ENCODE measurements at places on chromosomes 4 and X.
A peak's percentile ranks its signal among the peaks of the same experiment; 100 is the strongest.

GRCh38 chrX:13428053-13428786 lies 108.4 kb upstream of the ATXN3L start:
- no peak for DNase-seq

DNA sequence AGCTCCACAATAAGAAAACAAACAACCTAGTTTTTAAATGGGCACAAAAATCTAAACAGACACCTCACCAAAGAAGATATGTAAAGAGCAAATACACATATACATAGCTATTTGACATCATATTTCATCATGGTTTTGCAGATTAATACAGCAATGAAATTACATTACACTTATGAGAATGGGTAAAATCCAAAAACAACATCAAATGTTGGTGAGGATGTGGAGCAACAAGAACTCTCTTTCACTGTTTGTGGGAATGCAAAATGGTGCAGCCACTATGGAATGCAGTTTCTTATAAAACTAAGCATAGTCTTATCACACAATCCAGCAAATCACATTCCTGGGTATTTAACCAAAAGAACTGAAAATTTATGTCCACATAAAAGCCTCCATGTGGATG lies 25.0 kb downstream of the TLR6 start:
- no peak for DNase-seq

DNA sequence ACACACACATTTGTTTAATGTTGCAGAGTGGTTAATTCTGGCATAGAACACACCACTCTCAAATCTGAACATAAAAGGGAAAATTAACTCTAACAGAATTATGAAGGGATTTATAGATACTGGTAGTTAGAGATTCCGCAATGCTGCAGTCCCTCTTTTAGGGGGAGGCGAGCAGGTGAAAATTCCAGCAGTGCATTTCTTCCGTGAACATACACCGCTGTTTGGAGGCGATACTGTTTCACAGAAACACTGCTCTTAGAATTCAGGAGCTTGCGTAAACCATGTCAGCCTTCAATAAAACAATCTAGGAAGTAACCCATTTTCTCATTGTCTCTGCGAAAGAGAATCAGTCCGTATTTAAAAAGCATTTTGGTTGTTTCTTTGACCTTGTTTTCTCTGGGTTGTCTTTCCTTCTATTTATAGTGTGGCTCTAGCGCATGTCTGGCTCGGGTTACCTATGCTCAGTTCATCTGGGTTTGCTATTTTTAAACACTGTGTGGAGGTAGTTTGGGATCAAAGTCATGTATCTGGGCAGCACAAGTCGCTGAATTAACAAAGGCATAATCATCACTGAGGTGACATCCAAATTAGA lies 90.4 kb downstream of the GPAT3 start:
- no peak for DNase-seq

- no peak for DNase-seq
Measured at GRCh38 chr4:129823105-129823504, 727.2 kb downstream of the C4orf33 start.

DNA sequence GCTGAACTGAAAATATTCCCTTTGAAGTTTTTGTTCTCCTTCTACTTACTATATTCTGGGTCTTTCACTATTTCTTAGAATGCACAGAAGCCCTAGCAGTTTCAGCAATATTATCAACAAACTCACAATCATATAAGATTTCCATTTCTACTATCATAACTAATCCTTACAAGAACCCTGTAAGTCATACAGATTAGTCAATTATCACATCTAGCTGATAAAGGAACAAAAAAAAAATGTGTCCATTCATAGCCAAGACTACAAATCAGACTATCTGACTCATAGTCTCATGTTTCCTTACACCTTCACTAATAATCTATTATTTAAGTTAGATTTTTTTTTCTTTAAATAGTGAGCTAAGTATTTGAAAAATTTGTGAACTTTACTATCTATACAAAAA lies 72.5 kb downstream of the LRBA start:
- DNase-seq = no peak

GRCh38 chr4:38902221-38902620 lies 34.6 kb downstream of the FAM114A1 start:
- no peak for DNase-seq

DNA sequence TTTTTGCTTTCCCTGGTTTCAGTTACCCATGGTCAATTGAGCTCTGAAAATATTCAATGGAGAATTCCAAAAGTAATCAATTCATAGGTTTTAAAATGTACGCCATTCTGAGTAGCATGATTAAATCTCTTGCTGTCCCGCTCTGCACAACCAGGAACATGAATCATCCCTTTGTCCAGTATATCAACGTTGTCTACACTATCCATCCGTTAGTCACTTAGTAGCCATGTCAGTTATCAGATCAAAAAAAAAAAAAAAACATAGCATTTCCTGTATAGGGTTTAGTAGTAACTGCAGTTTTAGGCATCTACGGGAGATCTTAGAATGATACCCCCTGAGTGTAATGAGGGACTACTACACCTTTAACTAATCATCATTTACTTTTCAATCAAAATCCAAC lies 15.1 kb downstream of the LAMP2 start:
- no peak for DNase-seq

DNA sequence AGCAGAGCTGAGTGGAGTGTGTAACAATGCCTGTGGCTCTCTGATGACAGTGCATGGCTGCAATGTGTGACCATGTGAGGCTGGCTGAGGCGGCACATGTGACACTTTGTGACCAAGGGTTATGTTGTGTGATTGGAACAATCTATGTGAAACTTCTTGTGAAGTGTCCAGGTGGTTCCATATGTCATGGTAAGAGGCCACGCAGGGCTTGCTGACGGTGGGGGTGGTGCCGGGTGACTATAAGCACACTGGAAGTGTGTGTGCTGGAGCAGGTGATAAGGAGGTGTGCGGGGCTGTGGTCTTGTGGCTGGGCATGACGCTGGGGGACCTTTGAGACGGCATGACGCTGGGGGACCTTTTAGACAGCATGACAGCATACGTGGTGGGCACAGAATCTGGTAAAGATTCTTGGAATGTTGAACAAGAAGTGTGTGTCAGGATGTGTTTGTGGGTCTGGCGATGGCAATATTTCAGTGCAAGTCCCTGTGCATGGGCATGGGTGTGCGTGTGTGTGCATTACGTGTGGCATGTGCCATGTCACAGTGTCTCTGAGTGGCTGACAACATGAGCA lies 7.4 kb upstream of the HDAC6 start:
- no peak for DNase-seq

- DNase-seq = no peak
Measured at GRCh38 chr4:55830716-55831115, 11.1 kb downstream of the EXOC1L start.

GRCh38 chr4:158649111-158649680 lies 22.5 kb downstream of the C4orf46 start:
- DNase-seq = no peak

DNA sequence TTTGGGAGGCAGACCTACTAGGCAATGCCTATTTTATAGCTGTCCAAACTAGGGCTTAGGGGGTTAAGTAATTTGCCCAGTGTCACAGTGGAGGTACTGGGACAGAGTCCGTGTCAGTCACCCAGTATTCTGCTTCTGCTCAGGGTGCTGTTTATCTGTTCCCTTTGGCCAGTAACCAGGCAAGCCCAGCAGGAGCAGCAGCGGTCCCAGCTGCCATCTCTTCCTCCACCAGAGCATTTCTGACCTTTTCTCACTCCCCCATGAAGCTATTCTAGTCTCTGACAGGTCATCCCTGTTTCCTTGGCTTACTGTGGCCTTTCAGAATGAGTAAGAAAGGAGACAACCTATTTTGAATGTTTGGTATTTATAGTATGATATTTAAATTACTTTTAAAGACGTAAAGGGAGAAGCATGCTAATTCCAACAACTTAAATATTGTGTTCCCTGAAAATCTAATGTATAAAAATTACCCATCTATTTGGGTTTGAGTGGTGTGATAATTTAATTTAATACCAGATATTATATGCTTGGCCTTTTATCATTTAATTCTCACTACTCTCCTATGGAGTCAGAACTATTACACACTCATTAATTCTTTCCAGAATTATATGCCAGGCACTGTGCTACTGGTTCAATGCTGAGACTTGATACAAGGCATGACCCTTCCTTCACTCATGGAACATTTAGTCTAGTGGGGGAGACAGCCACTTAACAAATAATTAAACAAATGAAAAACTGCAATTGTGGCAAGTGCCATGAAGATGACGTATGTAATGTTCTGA lies 60.6 kb downstream of the RPS6KA3 start:
- DNase-seq = no peak

- DNase-seq = no peak
Measured at GRCh38 chr4:53709693-53710092, 118.4 kb upstream of the LNX1 start.

- DNase-seq = no peak
Measured at GRCh38 chr4:8073206-8073863, 85.3 kb downstream of the ABLIM2 start.

DNA sequence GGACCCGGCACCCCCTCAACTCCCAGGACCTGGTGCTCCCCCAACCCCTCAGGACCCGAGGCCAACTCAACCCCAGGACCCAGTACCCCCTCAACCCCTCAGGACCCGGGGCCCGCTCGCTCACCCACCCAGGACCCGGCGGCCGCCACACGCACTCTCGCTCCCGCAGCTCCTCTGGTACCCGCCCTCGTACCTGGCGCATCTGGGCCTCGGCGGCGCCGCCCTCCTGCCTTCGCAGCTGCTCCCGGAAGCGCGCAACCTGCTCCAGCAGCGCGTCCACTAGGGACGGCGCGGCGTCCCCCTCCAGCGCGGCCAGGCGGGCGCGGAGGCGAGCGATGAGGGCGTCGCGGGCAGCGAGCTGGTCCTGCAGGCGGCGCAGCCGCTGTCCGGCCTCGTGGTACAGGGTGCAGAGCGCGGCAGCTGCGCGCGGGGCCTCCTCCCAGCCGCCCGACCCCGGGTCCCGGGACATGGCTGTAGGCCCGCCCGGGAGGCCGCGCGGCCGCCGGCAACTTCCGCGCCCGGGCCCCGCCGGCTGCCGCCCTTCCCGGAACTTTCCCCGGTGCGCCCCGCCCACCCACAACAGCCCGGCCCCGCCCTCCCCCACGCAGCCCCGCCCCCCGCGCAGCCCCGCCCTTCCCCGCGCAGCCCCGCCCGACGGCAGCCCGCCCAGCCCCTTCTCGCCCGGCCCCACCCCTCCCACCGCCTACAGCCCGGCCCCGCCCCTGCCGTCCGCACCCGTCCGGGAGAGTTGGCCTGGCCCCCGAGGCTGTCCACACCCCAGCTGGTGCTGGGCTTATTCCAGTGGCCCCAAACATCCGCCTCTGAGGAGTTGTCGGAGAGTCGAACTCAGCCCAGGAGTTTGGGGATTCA lies at the start of gene TNIP2:
TNIP2 (minus strand) TSS at position 516 of the 870 bp plus-strand sequence; CDS start at position 469, 47 bp downstream.
- peak; percentile 64 for DNase-seq

DNA sequence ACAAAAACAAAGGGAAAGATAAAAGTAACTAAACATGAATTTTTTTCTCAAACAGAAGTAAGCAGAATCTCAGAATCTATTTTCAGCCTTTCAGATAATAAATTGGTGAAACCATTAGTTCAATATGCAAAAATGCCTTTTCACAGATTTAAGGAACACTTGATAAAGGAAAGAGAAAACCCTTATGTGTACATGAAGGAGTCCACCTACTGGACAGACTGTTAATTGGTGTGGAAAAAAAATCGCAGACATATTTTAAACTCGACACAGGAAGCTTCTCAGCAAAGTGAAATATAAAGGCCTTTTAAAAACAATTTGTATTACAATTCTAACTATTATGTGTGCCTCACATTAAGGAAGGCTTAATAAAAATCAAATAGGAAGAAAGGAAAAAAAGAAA lies 22.3 kb downstream of the COX7B2 start:
- DNase-seq = no peak

DNA sequence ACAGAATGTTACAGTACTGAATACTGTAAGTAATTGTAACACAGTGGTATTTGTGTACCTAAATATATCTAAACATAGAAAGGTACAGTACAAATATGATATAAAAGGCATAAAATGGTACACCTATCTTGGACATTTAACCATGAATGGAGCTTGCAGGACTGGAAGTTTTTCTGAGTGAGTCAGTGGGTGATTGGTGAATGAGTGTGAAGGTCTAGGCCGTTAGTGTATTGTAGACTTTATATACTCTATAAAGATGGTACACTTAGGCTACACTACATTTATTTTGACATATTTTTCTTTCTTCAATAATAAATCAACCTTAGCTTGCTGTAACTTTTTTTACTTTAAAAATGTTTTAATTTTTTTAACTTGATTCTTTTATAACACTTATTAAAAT lies 422.5 kb upstream of the FSTL5 start:
- DNase-seq = no peak

- DNase-seq = no peak
Measured at GRCh38 chr4:55038176-55038890, 87.1 kb downstream of the KDR start.

DNA sequence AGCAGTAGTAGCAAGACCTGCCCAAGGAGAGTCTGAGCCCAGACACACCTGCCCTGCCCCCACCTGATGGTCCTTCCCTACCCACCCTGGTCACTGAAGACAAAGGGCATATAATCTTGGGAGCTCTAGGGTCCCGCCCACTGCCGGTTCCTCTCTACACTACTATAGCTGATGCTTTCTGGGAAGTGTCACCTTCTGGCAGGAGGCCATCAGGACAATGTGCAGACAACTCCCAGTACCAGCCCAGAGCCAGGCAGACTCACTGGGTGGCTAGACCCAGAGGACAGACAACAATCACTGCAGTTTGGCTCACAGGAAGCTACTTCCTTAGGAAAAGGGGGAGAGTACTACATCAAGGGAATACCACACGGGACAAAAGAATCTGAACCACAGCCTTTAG lies 312.7 kb downstream of the SPRY1 start:
- DNase-seq = no peak

- DNase-seq = no peak
Measured at GRCh38 chr4:75698963-75699228, 25.5 kb upstream of the USO1 start.

DNA sequence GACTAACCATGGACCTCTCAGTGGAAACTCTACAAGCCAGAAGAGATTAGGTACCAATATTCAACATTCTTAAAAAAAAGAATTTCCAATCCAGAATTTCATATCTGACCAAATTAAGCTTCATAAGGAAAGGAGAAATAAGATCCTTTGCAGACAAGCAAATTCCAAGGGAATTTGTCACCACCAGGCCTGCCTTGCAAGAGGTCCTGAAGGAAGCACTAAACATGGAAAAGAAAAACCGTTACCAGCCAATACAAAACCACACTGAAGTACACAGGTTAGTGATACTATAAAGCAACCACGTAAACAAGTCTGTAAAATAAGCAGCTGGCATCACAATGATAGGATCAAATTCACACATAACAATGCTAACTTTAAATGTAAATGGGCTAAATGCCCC lies 156.6 kb downstream of the FAM13A start:
- DNase-seq = no peak

DNA sequence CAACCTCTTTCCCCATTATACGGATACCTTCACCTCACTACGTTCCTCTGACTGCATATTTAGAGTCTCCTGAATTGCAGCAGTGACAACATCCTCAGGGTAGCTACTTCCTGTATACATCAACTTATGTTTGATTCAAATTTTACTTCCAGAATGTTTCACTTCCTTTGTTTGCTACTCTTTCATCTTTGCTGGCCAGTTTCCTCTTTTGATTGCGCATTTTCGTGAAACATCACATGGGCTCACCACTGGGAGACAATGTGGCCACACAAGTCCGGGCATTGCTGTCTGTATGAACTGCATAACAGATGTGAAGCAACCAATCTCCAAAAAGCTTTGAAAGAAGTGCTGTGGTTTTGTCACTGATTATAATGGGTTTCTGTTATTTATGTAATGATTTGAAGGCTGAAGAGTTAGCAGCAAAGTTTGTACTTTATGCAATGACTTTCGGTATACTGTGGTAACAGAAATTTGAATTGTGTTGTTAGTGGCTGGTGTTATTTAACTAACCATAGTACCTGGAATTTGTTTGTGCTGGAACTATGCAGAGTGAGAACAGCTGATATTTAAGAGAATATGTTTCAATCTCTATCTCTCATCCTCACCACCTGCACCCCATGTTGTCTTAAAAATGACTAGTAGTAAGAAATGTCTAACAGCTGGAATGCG lies 7.4 kb downstream of the SNCA start:
- no peak for DNase-seq
